ENCODE measurements at places on chromosomes 11 and 22.

DNA sequence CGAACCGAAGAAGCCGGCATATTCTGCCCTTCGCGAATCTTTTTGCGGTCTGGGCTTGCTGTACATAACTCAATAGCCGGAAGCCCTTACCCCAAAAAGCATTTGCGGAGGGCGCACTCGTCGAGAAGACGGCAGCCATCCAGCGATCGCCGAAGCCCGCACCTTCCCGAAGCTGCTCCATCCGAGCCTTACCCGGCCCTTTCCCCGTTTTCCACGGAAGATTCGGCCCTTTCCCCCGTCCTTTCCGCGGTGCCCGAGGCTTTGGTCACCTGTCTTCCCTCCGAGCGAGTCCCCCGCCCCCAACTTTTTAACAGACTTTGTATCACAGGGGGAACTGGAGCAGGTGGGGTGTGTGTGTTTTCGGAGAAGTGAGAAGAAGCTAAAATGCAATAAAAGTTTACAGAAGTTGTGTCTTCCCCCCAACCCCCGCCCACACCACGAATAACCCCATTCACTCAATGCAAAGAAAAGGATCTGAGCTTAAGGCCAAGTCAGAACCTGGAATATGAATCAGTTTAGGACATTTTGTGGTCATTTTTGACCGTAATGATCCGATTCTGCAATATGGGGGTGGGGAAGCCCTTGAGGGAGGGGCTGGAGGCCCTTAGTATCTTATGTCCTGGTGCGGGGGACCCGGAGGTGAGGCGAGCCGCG lies 99.0 kb upstream of the HSD17B12 start:
- no peak for DNase-seq

DNA sequence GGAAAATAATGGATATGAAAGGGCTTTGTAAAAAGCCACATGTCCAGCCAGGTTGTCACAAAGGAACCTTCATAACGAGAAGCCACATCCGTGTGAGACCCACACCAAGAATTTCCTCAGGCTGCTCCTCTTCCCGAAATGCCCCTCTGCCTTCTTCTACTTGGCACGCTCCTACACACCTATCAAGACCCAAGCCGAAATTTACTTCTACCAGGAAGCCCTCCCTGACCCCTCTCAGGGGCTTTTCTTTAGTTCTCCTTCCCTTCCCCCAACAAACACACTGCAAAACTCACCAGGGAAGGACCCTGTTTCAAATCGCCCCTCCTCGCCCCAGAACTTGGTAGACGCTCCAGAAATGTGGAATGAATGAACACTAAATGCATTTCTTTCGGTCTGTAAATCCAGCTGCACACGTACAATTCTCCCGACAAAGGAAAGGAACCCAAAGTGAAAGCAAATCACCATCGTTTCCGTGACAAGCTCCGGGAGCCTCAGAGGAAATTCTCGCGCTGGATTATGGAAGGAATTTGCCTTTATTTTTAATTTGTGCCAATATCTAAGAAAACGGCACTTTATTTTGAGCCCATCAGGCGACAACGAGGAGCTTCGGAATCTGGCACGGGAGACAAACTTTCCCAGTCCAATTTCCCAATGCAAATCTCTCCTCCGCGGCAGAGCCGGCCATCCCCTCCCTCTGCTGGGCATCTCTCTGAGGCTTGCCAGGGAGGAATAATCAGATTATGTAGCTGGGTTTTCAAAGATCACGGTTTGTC lies 13.2 kb upstream of the SHISAL1 start:
- no peak for DNase-seq

- DNase-seq: no peak
Measured at GRCh38 chr11:30914143-30914762, 328.1 kb upstream of the MPPED2 start.

DNA sequence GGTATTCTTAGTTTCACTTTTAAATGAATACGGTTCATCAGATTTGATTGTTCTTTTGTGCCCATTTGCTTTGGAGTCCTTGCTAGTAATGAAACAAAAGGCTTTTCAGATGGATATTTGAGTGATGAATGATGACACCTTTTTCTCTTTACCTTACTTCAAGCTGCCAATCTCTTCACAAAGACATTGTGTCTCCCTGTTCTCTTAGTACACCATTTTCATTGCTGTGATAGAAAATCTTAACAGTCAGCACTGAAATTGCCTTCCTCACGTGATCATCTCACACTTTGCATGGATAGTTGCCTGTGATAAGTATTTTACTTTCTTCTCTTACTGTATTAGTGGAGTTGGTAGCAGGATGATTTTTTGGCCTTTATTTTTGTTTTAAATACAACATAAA lies 396.6 kb downstream of the NELL1 start:
- no peak for DNase-seq

- DNase-seq: no peak
Measured at GRCh38 chr22:46638601-46639431, 18.6 kb downstream of the GRAMD4 start.

- DNase-seq: no peak
Measured at GRCh38 chr11:109514313-109515018, 92.5 kb downstream of the C11orf87 start.

DNA sequence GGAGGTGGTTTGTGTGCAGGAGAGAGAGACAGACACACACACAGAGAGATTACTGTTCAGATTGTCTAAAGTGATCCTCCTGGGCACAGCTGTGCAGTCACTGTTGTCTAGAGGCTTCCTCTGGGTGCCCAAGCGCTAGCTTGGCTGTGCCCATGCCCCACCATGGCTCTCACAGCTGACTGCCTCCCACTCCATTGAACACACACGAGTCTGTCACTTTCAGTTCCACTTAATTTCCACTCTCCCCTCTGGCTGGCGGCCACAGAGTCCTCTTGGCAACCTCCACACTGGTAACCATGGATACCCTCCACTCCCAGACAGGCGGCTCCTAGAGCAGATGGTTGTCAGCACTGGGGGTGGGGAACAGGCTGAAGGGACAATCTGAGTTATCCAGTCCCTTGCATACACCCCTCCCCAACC lies 29.1 kb downstream of the MAP6 start:
- DNase-seq: no peak

DNA sequence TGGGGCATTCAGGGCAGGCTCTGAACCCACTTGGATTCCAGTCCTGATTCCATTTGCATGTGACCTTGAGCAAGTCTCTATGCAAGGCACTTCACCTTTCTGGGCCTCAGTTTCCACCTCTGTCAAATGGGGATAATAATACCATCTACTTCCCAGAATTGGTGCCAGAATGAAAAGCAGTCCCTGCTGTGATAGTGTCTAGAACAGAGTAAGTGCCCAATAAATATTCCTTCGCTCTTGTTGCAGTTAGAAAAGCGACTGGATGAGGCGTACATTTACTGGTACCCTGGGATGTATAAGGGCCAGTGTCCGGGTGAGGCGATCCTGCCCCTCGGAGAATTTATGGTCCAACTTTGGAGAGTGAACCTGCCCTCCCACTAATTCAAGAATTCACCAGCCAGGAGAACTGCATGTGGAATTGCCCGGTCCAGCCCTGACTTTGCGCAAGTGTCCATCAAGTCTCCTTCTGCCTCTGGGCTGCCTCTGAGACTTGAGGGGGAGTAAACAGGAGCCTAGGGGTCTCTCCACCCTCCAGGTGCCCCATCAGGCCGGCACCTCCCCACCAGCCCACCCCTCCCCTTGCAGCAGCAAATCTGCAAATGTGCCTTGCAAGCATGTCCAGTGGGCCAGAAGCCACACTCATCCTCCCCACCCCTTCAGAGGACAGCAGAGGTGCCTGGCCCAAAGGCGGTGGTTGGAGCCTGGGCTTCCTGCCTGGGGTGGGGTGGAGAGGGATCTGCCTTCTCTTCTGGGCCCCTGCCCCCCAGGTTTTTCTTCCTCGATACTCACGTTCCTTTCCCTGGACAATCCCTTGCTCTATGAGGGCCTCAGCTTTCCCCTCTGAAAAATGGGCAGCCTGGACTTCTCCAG lies 30.9 kb upstream of the SLC35C1 start:
- no peak for DNase-seq

DNA sequence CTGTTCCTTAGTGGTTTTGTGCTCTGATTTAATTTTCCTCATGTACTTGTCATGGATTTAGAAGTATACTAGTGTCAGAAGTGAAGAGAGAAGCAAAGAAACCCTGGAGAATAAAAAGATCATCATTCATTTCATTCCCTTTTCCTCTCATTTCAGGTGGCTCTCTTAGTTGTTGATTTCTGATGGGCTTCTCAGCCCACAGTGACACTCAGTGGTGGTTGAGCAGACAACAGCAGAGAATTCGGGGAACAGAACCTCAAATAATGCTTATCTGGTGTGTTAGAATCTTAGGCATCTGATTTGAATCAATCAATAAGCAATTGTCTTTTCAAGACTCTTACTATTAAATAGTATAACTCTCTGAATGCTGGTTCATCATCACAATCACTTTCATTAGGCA lies 1289.4 kb downstream of the FAM181B start:
- no peak for DNase-seq

- no peak for DNase-seq
Measured at GRCh38 chr22:45638197-45638596, 33.4 kb upstream of the ATXN10 start.

GRCh38 chr11:4654635-4655369 lies 11.0 kb downstream of the OR51E1 start:
- no peak for DNase-seq

DNA sequence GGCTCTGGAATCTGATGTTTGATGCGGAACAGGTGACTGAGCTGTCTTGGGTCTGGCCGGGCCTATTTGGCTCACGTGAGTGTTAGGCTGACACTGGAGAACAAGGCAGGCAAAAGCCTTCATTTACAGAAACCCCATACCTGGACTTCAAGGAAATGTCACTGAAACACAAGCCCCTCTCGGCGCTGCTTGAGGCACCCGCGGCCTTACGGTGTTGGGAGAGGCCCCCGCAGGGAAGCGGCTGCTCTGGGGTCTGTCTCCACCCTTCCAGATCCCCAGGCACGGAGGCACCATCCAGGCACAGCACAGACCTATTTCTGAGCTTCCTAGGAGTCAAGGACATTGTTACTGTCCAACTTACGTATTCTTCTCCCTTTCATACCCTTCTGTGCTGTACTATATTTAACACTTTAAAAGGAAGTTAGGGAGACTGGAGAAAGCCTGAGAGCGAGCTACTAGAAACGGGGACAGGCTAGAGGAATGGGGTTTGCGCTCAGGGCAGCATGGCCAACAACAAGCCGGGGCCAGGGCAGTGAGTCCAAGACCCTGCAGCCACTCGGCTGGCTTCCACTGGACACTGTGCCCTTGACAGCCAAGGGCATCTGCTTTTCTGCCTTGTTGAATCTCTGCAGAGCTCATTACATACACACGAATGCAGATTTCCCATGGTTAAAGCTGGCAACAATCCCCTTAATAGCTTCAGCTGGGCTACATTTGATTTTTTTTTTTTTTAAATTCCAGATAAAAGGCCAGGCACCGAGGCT lies 23.8 kb downstream of the DRD4 start:
- DNase-seq: no peak

- no peak for DNase-seq
Measured at GRCh38 chr11:65298655-65299179, 15.9 kb upstream of the CDC42EP2 start.

- DNase-seq: no peak
Measured at GRCh38 chr22:27877501-27877900, 41.6 kb downstream of the PITPNB start.

Measured in stimulated activated CD8-positive, alpha-beta memory T cell treated with anti-CD3 and anti-CD28 coated beads, Interleukin-15, amount 100 ng/mL, for 24 hours (primary cell).